ENCODE measurements at places on chromosomes 3 and 15.
A peak's percentile ranks its signal among the peaks of the same experiment; 100 is the strongest.

DNA sequence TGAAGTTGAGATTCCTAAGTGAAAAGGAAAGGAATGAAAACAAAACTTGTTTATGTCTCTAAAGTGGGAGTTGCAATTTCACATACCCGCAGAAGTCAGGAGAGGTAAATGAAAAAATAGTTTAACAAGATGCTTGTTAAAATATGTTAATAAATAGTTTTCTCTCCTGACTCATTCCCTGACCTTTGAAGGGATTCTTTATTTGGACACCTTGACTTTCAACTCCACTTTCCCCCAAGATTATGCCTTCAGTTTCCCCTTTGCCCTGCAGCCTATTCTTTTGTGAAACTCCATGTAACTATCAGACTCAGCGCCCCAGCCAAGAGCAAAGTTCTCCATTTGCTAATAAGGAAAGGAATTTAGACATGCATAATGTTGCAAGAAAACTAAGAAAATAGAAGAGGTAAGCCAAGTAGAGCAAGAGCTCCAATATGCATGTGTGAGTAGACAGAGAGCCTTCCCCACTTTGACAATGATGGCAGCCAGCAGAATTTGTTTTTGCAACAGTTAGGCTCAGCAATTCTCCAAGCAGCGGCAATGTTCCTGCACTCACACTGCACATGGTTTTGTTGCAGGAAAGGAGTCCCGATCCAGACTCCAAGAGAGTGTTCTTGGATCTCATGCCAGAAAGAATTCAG, 61.2 kb downstream of the CD200 start:
- DNase-seq, result no peak

- DNase-seq, result no peak
Measured at GRCh38 chr3:17965331-17965730, 222.9 kb upstream of the TBC1D5 start.

- DNase-seq, result peak; percentile 85
Measured at GRCh38 chr3:49802719-49803464, at the start of gene INKA1. Gene INKA1 (plus strand): TSS chr3:49803261. CDS start chr3:49803393, 132 bp downstream.

- no peak for DNase-seq
Measured at GRCh38 chr15:23039917-23040281, 530 bp upstream of the TUBGCP5 start.

- no peak for DNase-seq
Measured at GRCh38 chr3:55185380-55185779, 257.5 kb upstream of the LRTM1 start.

GRCh38 chr3:174398761-174399160, 460.4 kb upstream of the NAALADL2 start:
- DNase-seq, result no peak

GRCh38 chr15:39888243-39888642, 31.8 kb downstream of the GPR176 start:
- no peak for DNase-seq

DNA sequence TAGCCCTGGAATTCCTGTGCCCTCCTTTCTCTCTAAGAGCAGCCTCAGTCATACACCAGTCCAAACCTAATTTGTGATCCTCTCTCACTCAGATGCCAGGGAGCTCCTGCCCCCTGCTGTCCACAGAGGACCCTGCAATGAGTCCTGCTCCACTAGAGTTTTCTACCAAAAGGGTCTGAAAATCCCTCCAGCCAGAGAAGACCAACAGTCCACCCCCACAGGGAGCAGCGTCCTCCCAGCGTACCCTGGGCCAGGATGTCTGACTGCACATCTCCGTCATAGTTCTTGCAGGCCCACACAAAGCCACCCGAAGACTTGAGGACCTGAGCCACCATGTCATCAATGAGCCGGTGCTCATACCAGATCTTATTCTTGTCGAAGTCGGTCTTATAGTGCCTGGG, 15.4 kb downstream of the IDH2 start:
- DNase-seq, result peak; percentile 37

DNA sequence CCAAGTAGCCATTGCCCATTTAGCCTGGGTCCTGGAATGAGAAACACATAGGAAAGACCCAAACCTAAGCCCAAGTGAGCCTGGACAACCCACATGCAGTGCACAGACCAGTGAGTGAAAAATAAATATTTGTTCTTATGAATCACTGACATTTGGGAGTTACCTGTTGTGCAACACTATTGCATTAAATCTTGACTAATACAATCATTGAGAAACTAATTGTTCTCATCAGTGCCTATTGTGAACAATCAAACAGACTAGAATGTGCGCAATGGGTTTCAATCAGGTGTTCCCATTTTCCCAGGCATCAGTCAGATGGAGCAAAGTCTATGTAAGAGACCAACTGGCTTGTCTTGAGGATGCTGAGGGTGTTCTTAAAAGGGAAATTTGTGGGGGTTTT, 54.7 kb upstream of the CNOT10 start:
- DNase-seq, result no peak

DNA sequence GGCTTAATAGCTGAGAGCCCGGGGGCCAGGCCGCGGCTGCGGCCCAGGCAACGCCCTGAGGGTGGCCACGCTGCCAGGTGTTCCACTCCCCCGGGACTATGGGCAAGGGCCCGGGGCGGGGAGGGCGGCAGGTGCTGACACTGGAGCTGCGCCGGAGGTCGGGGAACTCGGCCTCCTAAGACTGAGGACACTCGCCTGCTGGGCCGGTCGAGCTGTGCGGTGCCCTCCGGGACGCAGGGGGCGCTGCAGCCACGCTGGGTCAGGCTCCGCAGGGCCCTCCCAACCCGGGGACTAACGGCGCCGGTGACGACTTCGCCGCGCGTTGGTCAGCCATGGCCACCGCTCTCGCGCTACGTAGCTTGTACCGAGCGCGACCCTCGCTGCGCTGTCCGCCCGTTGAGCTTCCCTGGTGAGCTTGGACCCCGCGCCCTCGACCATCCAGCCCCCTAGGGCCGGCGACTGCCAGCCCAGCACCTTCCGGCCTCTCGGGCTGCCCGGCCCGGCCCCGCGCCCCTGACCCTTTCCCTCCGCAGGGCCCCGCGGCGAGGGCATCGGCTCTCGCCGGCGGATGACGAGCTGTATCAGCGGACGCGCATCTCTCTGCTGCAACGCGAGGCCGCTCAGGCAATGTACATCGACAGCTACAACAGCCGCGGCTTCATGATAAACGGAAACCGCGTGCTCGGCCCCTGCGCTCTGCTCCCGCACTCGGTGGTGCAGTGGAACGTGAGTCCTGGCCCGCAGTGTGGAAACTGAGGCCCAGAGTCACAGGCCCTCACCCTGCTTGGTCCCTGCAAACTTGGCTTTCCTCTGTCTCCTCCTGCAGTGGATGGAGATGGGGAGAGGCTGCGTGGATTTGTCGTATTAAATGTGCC, at the start of gene NDUFAF3:
TSS of gene NDUFAF3 (plus strand) at position 309 of the 875 bp plus-strand sequence. CDS start at position 333, 24 bp downstream.
- DNase-seq, result peak; percentile 83

DNA sequence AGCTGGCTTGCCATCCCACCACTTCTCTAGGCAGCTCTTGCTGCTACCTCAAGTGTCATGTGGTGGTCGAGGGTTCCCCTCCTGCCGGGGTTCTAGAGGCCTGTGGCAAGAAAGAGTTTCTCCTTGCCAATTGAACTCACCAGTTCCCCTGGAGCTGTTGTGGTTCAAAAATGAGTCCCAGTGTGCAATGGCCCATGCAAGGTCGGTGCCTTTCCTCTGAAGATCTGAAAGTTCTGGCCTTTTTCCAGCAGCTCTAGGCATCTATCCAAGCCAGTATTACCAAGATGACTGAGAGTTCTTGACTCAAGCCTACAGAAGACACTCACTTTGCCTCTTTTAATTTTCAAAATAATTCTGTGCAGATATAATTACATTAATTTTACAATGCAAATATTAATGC, 163.6 kb downstream of the KCNMB2 start:
- DNase-seq, result no peak

DNA sequence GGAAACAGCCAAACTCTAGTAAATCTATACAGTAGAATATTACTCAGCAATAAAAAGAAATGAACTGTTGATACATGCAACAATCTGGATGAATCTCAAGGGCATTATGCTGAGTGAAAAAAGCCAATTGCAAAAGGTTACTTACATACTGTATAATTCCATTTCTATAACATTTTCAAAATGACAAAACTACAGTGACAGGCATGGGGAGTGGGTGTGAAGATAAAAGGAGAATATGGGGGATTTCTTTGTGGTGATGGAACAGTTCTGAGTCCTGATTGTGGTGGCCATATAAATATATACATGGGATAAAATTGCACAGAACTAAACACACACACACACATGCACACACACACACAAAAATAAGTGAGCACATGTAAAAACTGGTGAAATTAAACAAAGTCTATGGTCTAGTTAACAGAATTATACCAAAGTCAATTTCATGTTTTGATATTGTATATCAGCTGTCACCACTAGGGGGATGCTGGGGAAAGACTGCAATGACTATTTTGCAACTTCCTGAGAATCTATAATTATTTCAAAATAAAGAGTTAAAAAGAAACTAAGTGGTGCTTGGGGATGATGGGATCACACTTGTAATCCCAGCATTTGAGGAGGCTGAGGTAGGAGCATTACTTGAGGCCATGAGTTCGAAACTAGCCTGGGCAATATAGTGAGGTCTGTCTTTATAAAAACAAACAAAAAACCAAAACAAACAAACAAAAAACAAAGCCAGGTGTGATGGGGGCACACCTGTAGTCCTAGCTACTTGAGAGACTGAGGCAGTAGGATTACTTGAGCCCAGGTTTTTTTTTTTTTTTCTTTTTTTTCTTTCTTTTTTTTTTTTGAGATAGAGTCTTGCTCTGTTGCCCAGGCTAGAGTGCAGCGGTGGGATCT, 66.0 kb downstream of the SPTSSB start:
- DNase-seq, result no peak

DNA sequence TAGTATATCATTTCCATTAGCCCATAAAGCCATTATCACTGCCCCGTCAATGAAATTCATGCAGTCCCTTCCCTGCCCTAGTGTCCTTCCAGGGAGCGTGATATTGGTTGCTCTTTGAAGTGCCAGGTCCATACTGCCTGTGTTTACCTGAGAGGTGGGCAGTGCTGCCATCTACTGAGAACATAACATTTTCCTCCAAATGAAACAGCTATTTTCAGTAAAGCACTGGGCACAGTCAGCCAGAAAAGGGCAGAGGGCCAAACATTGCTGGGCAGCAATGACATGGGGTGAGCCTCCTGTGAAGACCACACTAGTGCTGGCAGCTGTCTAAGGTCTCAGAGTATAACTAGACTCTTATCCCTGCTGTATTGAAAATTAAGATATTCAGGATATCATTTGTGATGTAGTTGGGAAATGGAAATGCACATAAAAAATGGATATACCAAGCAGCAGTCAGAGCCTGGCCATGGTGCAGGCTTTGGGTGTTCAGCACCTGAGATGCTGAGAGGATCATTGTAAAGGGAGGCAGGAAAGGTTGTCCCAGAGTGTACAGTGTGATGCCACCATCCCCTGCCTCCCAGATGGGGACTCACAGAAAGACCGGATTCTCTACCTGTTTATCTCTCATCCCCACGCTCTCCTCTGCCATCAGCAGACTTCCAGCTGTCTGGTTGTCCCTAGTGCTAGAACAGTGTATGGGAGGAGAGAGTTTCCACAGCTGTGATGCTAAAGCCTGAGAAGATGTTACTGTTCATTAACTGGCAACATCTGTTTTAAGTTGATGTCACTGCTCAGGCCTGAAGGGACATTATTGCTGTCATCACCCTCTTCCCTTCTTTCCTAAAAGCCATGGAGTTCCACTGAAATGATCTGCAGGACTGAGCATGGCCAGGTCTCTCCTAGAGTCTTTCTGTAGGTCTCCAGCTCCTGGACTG, 108.8 kb downstream of the ARNT2 start:
- no peak for DNase-seq

Data from tibial nerve (tissue), 4 donors.